ENCODE measurements at places on chromosomes 5 and 9. TPM values are rescaled to one million over a fixed set of nuclear protein-coding genes. Genes with fewer than 3 reads are reported as not detected.
A peak's percentile ranks its signal among the peaks of the same experiment; 100 is the strongest.

- DNase-seq, result no peak
Measured at GRCh38 chr9:108688676-108689075, 167.1 kb downstream of the ACTL7B start.

GRCh38 chr5:16754601-16755000, 137.8 kb upstream of the RETREG1 start:
- no peak for DNase-seq

DNA sequence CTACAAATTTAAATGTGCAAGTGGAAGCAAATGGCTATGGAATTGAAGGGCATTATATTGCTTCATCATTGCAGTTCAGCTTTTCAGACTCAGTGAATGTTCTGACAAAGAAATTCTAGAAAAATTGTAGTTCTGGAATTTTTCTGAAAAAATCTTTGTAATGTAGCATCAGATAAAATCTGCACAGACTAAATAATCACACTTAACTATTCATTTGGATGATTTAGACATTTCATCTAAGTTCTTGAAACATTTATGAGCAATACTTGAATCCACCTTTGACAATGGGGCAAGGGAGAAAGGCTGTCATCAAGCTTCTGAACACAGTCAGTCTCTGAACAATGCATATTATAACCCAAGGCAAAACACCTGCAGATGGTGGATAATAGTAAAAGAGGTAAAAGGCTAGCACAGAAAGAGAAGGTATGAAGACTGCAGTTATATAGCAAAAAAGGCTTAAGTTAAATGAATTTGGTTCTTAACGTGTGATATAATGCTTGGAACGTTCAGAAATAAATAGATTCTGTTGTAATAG, 1352.0 kb upstream of the NUDT12 start:
- no peak for DNase-seq

GRCh38 chr5:31811210-31811609, 172.3 kb downstream of the PDZD2 start:
- DNase-seq, result no peak

- DNase-seq, result no peak
Measured at GRCh38 chr5:79484731-79485130, 29.2 kb downstream of the HOMER1 start.

- no peak for DNase-seq
Measured at GRCh38 chr9:133693116-133693515, 45.0 kb downstream of the SARDH start.

DNA sequence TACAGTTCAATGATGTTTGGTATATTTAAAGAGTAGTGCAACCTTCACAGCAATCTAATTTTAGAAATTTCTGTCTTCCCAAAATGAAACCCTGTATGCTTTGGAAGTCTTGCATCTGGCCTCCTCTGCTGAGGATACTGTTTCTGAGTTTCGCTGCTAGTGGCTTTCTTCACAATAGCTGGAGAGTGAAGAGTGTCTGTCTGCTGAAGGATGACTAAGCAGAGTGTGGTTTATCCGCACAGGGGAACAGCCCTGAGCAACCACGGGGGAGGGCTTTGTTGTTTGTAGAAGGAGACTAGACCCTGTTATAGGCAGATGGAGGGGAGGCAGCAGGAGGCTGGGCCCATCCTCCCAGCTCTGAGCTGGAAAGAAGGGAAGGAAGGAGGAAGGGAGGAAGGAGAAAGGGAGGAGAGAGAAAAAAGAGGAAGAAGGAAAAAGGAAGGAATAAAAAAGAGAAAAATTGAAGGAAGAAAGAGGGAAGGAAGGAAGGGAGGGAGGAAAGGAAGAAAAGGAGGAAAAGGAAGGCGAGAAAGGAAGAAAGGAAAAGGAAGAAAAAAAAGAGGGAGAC, 10.5 kb upstream of the IRX2 start:
- DNase-seq, result no peak

DNA sequence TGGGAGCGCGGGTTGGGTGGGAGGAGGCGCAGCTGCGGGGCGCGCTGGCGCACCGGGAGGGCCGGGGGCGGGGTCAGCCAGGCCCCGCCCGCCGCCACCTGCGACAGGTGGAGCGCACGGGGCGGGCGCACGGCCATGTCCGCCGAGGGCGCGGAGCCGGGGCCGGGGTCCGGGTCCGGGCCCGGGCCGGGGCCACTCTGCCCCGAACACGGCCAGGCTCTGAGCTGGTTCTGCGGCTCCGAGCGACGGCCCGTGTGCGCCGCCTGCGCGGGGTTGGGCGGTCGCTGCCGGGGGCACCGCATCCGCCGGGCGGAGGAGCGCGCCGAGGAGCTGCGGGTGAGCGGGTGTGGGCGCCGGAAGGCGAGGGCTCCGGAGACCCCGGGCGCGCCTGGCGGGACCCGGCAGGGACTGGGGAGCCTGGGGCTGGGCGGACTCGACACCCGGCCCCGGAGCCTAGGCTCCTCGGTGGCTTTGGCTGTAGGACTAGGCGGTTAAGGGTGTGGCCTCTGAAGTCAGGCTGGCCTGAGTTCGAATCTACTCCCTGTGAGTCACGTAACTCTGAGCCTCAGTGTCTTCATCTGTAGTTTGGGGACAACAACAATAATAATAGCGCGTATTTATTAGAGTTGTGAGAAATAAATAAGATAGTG, at the start of gene BSPRY:
Gene BSPRY (plus strand): TSS at position 97 of the 650 bp plus-strand sequence. CDS start 39 bp downstream, at position 136.
- DNase-seq, result peak; percentile 63

- no peak for DNase-seq
Measured at GRCh38 chr5:79621056-79621455, 8.8 kb downstream of the TENT2 start.

GRCh38 chr9:128713941-128714573, 9.9 kb downstream of the ZDHHC12 start:
- no peak for DNase-seq

- no peak for DNase-seq
Measured at GRCh38 chr9:14585730-14586473, 107.3 kb downstream of the ZDHHC21 start.

DNA sequence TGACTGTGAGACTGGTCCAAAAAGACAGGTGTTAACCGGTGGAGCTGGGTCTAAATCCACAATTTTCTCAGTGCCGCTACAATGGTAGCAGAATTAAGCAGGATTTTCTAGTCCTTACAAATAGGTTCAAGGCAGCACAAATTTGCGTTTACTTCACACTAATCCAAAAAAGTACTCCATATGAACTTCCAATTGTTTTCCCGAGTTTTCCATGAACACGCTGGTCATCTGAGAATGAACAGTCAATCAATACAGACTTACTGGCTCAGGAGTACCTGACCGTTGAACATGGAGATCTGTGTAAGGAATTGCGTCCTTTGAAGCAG, 709 bp downstream of the SLC35D2 start:
- DNase-seq, result no peak

GRCh38 chr9:109417054-109417453, 81.1 kb downstream of the PTPN3 start:
- peak; percentile 23 for DNase-seq

GRCh38 chr5:140145818-140146522, 20.2 kb downstream of the IGIP start:
- DNase-seq, result peak; percentile 59

GRCh38 chr5:150660108-150660831, 781 bp upstream of the MYOZ3 start:
- DNase-seq, result no peak

GRCh38 chr5:132639706-132640130, 18.3 kb upstream of the IL13 start:
- DNase-seq, result no peak

GRCh38 chr5:3310541-3311261, 284.9 kb upstream of the IRX1 start:
- no peak for DNase-seq

DNA sequence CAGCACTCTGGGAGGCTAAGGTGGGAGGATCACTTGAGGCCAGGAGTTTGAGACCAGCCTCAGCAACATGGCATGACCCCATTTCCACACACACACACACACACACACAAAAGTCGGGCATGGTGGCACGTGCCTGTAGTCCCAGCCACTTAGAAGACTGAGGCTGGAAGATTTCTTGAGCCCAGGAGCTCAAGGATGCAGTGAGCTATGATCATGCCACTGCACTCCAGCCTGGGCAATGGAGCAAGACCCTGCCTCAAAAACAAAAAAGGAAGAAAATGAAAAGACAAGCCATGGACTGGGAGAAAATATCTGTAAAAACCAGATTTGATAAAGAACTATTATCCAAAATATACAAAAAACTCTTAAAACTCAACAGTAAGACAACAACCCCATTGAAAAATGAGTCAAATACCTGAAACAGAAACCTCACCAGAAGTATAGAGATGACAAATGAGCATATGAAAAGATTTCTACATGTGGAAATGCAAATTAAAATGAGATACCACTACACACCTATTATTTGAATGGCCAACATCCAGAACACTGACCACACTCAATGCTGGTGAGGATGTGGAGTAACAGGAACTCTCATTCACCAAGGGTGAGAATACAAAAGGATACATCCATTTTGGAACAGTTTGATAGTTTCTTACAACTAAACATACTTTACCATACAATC, 24.7 kb downstream of the DNAJA1 start:
- no peak for DNase-seq

- DNase-seq, result no peak
Measured at GRCh38 chr5:137615171-137615775, 116.1 kb upstream of the SPOCK1 start.

DNA sequence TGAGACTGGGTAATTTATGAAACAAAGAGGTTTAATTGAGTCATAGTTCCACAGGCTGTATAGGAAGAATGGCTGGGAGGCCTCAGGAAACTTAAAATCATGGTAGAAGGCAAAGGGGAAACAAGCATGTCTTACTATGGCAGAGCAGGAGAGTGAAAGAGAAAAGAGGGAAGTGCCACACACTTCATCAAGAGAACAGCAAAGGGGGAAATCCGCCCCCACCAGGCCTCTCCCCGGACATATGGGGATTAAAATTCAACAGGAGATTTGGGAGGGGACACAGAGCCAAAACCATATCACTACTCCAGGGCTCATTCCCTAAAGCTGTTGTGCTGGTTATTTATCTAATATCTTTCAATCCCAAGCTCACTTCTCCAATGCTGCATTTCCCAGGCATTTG, 50.2 kb upstream of the NR3C1 start:
- no peak for DNase-seq

- DNase-seq, result no peak
Measured at GRCh38 chr9:92619601-92620300, 50.2 kb downstream of the IPPK start.

DNA sequence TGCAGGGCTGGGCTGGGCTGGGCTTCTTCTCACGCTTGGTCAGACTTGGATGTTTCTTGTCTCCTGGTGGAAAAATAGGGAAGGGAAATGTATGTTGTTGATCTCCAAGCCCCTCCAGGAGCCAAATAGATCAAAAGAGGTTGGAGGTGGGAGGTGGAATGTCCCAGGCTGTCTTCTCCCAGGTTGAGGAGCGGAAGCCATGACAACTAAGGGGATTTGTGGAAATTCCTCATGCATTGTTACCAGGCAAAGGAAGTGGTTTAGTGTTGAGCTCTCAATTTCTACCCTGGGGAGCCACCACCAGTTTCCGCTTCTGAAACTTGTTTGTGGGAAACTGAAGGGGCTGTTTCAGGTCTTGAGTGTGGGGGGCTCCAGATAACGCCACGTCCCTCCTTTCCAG, 79.0 kb downstream of the SPRY4 start:
- no peak for DNase-seq

GRCh38 chr9:107805201-107805600, 315.6 kb upstream of the KLF4 start:
- DNase-seq, result no peak

DNA sequence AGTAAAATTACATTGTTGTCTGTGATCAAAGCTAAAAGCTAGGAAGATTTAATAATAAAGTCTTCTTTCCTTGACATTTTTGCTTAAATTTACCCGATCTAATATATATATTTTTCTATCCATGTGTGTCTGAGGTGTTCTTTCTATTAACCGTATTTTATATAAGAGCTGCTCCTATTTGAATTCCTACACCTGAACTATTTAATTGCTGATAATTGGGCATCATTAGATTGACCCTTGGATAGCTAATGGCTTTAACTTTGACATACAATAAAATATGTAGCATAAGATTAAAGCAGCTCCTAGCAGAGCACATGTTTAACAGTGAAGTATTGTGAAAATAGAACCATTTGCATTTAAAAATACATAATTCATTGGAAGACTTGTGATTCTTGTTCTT, 792.7 kb downstream of the MAT2B start:
- DNase-seq, result no peak

DNA sequence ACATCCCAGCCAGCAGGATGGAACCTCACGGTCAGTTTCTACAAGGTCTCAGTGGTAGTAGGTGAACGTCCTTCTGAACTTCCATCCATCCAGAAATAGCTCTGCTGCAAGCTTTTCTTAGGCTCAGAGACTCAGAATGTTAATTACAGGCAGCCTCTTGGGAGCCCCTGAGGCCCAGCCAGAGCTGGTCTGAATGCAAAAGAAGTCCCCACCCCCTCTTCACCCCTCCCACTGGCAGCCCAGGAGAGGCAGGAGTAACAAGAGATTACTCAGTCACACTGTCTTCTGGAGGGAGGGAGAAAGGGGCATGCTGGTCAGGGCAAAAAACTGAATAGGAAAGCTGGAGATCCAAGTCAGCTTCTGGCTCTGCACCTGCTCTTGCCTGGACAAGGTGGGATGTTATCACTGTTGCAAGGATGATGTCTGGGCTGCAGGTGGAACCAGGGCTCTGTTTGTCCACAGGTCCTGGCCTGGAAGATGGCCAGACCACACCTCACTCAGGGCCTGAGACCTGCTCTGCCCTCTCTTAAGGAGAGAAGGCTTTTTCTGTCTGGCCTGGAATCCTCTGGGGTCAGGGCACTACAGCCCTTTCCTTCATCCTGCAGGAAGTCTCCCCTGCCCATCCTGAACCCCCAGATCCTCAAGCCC, 9.1 kb downstream of the ENHO start:
- DNase-seq, result no peak

Gene ZNF474
- total RNA-seq, result not detected

Gene FOXI1
- not detected for total RNA-seq

Gene WWC1
- total RNA-seq, result 15.3 TPM

Gene TEX48
- total RNA-seq, result not detected

Gene CCL19
- total RNA-seq, result 2.2 TPM

Gene ASPN
- total RNA-seq, result 0.40 TPM

Gene PIP5K1B
- total RNA-seq, result 59.2 TPM

Gene MORN5
- total RNA-seq, result not detected

Gene ACTBL2
- total RNA-seq, result not detected

Gene SLC26A2
- 339 TPM for total RNA-seq

Gene ORM2
- not detected for total RNA-seq

Gene PKN3
- total RNA-seq, result 2.8 TPM

Gene CDH12
- not detected for total RNA-seq

Gene HACD4
- 0.67 TPM for total RNA-seq

Gene GGTA1
- total RNA-seq, result 4.2 TPM

Gene CDC25C
- total RNA-seq, result 10.2 TPM
